Neuronal stem cell (in vitro differentiated cells): ENCODE measurements at places on chromosomes 16 and 17.

DNA sequence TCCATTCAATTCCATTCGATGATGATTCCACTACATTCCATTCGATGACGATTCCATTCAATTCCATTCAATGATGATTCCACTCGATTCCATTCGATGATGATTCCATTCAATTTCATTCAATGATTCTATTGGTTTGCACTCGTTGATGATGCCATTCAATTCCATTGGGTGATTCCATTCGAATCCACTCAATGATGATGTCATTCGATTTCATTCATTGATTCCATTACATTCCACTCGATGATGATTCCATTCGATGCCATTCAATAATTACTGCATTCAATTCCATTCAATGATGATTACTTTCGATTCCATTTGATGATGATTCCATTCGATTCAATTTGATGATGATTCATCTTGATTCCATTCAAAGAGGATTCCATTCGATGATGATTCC, 1299.4 kb downstream of the TP53TG3F start:
- no peak for DNase-seq

GRCh38 chr17:47802341-47803022, 19.1 kb downstream of the OSBPL7 start:
- no peak for DNase-seq

DNA sequence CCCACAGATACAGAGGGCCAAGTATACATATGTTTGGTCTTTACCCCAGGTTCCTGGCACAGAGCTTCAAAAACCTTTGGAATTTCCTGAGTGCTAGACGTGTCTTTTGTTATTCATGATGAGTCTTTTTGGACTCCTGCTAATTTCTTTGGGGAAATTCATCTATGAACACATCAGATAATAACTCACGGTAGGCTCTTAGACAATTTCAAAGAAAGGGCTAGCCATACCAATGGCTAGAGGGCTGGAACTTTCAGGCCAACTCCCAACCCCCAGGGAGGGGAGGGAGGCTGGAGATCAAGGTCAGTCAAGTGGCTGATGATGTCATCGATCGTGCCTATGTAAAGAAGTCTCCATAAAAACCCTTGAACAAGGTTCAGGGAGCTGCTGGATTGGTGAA, 101.9 kb downstream of the STX8 start:
- DNase-seq, result no peak

DNA sequence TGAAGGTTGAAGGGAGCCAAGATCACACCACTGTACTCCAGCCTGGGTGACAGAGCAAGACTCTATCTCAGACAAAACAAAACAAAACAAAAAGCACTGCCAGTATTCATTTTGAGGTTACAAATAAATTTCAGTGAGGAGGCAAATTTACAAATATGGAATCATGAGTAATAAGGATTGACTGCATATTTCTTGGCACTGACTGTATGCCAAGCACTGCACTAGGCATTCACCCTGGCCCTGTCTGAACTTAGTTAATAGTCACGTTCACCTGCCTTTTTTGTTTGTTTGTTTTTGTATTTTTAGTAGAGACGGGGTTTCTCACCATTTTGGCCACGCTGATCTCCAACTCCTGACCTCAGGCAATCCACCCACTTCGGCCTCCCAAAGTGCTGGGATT, 5.1 kb downstream of the LDAF1 start:
- no peak for DNase-seq

- DNase-seq, result no peak
Observed at GRCh38 chr16:50402298-50402895, 33.6 kb upstream of the BRD7 start.

DNA sequence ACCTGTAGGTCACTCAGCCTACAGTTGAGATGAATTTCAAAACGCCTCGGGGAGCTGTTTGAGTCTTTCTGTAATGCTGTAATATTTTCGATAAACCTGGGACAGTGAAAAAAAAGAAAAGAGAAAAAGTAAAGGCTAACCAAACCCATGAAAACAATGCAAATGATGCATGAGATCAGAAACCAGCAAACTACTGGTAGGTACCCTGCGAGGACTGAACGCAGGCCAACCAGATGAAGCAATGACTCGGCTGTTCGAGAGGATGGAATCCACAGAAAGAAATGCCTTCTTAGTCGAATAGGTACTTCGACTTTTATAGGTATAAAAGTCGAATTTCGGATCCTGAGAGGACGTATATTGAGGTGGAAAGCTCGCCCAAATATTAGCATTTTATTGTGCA, 509 bp upstream of the ATAD5 start:
- no peak for DNase-seq
